ENCODE measurements at places on chromosomes 5 and 9.

GRCh38 chr5:32714836-32715235 lies 3.7 kb downstream of the NPR3 start:
- DNase-seq, result no peak

DNA sequence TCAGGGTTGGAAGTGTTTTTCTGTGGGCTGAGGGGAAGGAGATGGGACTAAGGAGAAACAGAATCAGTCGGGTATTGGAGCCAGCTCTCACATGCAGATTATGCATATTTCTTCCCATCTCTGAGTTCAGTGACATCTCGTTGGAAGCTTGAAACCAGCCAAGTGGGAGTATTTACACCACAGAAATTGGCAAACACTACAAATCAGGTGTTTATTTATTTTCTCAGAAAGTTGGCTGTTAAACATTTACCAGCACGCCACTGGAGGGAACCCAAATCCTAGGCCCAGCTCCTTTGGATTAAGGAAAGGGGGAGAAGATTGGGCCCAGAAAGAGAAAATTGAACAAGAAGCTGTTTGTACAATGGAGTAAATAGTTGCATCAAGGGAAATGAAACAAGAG lies 72.1 kb upstream of the PITX1 start:
- no peak for DNase-seq

DNA sequence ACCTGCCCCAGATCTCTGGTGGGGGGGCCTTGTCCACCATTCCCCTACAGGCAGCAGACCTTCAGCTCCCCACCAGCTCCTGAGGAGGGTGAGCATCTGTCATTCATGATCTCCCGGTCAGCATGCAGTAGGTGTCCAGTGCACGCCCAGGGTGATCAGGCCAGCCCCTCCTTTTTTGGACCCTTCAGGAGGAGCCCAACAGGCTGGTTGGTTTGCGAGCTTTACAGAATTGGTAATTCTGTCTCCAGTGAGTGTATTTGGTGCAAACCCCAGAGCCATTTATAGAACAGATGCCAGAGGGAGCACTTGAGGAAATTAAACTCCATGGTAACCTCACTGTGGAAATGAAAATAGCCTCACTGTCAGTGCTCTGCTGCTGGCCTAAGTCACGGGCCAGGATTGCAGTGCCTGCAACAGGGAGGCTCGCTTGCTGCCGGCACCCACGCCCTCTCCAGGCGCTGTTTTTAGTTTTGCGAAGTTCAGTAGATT lies 23.4 kb downstream of the WNK2 start:
- peak; percentile 80 for DNase-seq

- DNase-seq, result no peak
Measured at GRCh38 chr5:104821606-104822005, 1259.0 kb upstream of the NUDT12 start.

GRCh38 chr5:104628911-104629310 lies 1066.3 kb upstream of the NUDT12 start:
- DNase-seq, result no peak

- peak; percentile 14 for DNase-seq
Measured at GRCh38 chr9:69996967-69997366, 46.7 kb upstream of the MAMDC2 start.

DNA sequence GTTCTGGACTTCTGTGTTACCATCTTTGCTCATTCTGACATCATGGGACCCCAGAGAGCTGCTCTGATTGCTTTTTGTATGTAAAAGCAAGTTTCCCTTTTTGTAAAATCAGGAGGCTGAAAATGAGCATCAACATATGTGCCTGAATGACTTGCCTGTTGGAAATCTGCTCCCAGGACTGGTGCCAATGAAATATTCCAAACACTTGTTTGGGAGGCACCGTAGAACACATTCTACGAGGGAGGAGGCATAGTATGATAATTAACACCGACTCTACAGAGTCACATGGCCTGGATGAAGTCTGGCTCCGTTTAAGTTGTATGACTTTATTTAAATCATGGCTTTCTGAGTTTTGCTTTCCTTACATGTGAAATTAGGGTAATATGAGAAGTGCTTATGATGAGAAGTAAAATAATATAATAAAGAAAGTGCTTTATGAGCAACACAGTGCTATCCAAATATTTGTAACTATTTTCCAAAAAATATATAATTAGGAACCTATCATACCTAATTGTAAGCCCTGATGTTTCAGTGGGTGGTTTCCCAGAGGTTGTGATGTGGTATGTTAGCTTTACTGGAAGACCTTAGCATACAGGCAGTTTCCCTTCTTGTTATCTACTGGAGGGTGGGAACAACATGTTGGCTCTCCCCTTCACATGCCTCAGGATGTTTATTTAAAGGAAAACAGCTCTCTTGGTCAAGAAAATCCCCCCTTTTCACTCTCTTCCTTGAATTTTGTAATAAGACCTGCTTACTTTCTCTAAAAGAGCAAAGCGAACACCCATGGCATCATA lies 238.1 kb downstream of the FBXL7 start:
- peak; percentile 47 for DNase-seq

Measured in hindlimb muscle (tissue), 1 donor.